Stomach (tissue), 19 donors: ENCODE measurements at places on chromosomes 1 and 21. TPM values are rescaled to one million over a fixed set of nuclear protein-coding genes. Genes with fewer than 3 reads are reported as not detected.

Gene NBPF4
- not detected for polyA plus RNA-seq

DNA sequence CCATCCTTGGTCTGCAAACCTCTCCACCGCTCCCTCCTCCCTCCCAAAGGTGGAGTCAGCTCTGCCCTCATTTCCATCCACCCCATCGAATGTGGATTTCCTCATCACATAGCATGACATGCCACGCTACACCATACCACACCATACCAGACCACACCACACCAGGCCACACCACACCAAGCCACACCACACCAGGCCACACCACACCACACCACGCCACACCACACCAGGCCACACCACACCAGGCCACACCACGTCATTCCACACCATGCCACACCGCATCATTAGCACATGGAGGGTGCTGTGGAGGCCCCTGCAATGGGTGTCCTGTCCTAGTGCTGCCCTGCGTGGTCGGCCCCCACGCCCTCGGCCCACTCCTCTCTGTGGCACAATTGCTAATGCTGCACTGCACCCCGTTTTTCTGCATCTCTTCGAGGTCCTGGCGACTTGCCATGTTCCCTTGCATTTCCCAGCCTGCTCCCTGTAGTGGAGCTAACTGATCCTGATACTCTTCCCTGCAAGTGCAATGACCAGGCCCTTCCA, 11.3 kb downstream of the DFFB start:
- no peak overlapping the region for H3K27ac ChIP-seq
- H3K27me3 ChIP-seq, result no peaks in the 10 kb centered on the region
- DNase-seq, result no peak
- no peak overlapping the region for H3K4me3 ChIP-seq
- peaks cover 81% of the 10 kb centered on the region for H3K36me3 ChIP-seq

DNA sequence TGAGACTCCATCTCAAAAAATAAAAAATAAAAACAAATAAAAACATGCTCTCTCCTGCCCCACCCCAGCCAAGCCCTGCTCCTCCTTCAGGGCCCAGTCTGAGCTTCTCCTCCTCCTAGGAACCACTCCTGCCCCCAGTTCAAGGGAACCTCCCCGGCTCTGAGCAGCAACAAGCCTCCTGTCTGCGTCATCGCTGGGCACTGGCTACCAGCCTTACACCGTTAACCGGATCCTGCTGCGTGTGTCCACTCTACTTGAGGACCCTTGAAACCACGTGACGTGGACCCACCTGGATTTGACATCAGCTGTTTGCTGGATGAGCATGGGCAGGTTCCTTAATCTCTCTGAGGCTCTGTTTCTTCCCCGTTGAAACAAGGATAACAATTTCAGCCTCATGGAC, 1.6 kb upstream of the TAS1R2 start:
- no peak overlapping the region for H3K4me3 ChIP-seq
- H3K27me3 ChIP-seq, result peaks cover 5% of the 10 kb centered on the region
- DNase-seq, result no peak
- no peaks in the 10 kb centered on the region for H3K36me3 ChIP-seq
- no peaks in the 10 kb centered on the region for H3K4me1 ChIP-seq

DNA sequence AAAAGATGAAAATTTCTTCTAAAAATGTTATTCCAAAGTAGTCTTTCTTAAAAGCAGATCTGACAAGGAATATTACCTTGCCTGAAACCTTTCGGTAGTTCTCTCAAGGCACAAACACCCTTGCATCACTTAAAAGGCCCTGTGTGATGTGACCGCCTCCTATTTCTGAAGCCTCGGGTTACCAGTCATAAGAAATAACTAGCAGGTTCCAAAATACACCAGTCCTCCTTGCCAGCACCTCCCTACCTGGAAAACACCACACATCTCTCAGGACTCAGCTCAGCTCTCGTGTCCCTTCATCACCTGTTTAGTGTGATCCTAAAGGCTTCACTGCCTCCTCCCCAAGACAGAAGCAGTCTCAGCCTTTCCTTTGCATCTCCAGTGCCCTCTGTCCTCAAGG, 35.7 kb downstream of the SERBP1 start:
- no peaks in the 10 kb centered on the region for H3K27me3 ChIP-seq
- DNase-seq, result no peak
- H3K4me3 ChIP-seq, result no peak overlapping the region
- no peak overlapping the region for H3K27ac ChIP-seq
- H3K4me1 ChIP-seq, result no peaks in the 10 kb centered on the region
